Vagina (tissue), 2 donors: ENCODE measurements at places on chromosomes 4 and X.

DNA sequence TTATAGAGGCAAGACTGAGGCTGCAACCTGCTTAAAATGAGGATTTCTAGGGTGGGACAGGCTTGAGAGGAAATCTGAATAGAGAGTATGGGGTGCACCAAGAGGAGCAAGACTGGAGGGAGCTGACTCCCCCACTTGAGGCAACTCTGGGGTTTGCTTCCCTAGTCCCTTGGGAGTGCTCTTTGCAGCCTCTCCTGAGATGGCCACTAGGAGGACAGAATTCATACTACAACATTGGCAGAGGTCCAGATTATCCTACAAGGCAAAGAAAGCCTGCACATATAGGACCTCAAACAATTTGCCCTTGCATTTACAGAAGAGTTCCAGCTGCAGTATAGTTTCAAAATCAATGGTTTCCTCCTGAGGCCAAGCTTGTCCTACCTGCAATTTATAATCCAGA, 830.9 kb downstream of the TECRL start:
- no peak for DNase-seq

DNA sequence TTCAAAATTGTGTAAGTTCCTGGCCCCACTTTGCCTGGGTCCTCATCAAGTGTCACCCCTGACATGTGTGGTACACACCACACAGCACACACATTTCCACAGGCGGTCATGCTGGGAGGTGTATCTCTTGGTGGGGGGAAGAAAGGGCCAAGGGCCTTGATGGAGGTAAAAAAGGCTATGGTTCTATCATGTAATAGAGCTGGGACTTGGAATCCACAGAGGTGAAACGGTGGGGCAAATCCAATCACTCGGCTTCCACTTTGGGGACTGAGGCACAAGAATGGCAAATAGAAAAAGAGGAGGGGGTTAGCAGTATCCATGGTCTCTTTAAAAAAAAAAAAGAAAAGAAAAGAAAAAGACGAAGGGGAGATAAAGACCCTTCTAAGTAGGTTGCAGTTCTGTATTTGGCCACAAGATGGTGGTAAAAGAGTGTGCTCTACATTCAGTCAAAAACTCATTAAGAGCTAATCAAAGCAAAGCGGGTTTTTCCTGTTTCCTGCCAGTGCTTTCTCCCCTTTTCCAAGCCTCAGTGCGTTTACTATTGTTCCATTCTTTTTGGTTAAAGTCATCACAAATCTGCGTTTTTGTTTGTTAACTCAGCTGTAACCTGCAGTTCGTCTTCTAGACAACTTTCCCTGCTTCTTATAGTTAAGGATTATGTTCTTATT, 37.0 kb upstream of the ATP6AP2 start:
- DNase-seq, result no peak

DNA sequence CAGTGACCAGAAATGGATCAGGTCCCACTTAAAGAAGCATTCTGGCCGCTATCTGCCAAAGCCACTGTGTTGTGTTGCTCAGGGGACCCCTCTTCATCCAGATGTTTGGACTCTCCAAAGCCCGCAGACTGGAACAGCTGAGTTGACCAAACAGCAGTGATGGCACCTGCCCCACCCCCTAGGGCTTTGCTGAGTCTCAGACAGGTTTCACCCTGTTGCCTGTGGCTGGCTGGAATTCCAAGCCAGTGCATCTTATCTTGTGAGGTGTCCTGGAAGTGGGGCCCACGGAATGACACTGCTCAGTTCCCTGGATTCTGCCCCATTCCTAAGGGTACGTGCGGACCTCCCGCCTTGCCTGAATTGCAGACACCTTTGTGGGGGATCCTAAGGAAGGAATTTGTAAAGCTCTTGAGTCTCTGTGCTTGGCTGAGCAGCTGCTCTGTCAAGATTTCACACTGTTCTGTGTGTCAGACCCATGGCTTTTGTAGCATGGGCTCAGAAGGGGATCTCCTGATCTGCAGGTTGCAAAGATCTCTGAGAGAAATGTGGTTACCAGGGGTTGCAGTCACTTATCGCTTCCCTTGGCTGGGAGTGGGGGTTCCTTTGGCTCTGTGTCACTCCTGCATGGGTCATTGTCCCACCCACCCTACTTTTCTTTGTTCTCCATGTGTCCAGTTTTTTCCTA, 1707.9 kb upstream of the PCDH10 start:
- no peak for DNase-seq

DNA sequence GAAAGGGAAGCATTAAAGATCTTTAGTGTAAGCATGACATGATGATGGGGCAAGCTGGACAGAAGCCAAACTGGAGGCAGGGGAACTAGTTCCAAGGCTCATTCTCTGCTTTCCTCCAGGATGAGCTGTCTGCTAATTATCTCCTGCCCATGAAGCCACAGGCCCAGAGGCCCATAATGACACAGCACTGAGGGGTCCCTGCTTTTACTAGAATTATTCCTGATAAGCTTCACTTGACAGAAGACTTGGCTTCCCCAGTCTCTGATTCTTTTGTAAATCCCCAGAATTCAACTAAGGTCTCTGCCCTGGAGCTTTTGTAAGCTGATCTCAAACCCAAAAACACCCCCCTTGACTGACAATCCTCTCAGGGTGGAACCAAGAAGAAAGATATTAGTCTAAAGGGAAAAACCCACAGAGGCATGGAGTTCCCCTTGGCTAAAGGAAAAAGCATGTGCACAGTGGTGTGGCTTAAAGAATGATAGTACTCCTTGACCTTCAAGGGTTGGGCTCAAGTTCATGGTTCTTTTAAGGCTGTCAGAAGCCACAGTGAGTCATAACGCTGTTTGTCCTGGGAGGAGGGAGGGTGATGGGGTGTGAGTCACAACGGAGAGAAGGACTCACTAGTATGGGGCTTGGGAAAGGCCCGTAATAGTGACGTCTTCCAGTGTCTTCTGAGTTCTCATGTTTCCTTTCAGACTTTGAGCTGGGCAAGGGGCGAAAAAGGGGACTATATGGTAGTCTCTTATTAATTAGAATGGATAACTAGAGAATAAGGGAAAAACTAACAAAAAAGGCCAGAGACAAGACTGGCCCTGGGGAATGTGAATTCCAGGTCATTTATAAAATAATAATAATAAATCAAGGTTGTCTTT, 146.0 kb upstream of the CPEB2 start:
- no peak for DNase-seq

- DNase-seq, result no peak
These were observed at the start of gene NRK for GRCh38 chrX:105822138-105823091. TSS of gene NRK (plus strand) at chrX:105822539. CDS start at chrX:105822846, 307 bp downstream.

DNA sequence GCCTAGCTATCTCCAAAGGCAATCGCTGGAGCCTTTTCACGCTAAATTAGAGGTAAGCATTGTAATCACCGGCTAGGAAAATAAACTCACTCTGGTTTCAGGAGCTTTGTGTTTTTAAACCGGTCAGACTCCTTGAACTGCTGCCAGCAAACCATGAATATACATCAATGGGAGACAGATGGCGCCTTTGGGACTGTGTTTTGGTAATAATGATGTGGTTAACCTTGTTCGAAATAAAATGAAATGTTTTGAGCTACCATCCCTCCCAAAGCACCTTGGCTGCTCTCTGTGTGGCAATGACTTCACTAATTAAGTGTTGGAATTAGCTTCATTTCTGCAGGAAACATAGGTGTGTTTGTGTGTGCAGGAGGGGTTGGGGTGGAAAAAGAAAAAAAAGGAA, 65.3 kb downstream of the CLNK start:
- no peak for DNase-seq

- no peak for DNase-seq
These were observed 113.7 kb upstream of the TBL1X start for GRCh38 chrX:9351126-9351525.

GRCh38 chr4:102564399-102565059, 63.4 kb downstream of the NFKB1 start:
- DNase-seq, result no peak

DNA sequence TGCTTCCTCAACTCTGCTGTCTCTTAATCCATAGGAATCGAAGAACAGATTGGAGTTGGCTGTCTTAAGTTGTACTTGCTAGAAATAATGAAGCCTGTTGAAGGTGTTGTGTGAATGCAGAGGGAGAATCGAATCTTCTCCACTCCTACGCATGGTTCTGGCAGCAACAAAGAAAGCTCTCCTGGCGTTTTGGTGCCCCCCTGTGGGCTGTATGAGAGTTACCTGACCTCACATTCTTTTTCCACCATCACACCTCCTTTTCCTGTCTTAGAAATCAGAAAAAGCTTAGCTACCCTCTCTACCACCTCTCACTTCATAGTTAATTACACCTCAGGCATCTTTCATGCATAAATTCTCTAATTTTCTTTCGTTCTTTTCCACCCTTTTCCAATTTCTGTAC, 16.3 kb downstream of the KLF8 start:
- DNase-seq, result no peak

DNA sequence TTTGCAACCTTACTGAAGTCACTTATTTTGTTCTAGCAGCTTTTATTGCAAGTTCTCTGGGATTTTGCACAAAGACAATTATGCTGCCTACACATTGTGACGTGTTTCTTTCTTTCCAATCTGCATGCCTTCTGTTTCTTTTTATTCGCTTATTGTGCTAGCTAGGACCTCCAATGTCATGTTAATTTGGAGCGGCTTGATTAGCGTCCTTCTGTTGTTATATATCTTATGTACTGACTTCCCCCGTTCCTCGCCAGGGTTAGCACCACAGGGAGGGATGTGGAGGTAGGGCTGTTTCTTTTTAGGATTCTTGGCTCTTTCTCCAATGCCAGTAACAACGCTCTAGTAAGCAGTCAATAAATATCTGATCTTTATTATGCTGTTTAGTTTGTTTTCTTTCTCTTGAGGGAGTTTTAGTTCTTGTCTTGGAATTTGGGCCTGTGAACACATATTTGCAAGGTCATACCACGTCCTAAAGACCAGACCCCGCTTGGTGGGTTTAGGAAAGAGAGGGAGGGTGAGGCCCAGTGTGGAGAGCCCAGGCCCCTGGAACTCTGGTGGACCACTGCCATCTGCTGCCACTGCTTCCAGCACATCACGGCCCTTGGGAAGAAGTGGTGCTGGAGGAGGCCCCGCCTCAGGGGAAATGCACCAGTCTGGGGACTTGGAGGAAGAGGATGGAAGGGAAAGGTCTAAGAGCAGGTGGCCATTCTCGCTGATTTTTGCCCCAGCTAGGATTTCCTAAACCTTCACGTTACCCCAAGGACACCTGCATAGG, 129.1 kb downstream of the TRIML1 start:
- no peak for DNase-seq

DNA sequence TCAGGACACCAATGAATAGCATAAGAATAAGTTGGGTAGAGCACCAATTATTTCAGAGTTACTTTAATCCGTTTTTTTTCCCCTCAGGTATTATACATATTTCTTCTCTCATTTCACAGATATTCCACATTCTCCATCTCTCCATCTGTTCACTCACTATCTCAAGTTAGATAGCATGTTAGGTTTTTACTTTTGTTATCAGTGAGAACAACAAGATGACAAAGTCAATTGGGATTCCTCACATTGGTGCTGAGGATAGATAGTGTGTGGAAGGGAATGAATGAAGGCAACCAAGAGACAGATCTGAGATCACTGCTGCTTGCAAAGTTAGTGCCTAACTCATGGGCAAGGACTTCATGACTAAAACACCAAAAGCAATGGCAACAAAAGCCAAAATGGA, 112.0 kb upstream of the ETNPPL start:
- no peak for DNase-seq

DNA sequence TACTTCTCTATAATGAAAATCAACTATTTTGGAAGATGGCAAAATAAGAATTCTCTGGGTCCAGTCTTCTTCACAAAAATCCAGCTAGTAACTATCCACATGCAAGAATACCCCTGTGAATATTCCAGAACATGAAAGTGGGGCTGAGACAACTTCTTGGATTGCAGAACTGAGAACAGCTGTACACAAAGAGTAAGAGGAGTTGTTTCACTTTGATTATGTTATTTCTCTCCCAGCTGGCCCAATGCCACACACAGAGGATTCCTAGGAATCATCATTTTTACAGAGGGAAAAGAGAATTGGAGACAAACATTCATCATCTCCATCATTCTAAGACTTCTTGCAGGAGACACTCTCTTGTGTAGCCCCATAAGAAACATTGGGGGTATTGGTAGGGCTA, 782.2 kb upstream of the LCORL start:
- DNase-seq, result no peak

DNA sequence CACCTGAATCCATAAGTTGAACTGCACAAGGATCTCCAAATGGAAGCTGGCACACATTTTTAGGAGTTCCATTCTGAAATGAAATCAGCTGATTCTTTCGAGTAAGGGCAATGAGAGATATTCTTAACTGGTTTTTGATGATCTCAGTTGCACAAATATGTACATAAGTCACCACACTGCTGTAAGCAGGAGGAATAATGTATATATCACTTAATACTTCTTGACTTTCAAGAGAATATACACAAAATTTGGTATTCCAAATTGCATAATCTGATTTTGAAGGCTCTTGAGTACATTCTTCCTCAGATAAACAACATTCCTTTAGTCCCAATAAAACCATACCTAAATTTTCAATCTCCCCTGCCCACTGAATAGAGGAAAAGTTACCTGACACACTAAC, 8.2 kb downstream of the FANCB start:
- DNase-seq, result no peak

DNA sequence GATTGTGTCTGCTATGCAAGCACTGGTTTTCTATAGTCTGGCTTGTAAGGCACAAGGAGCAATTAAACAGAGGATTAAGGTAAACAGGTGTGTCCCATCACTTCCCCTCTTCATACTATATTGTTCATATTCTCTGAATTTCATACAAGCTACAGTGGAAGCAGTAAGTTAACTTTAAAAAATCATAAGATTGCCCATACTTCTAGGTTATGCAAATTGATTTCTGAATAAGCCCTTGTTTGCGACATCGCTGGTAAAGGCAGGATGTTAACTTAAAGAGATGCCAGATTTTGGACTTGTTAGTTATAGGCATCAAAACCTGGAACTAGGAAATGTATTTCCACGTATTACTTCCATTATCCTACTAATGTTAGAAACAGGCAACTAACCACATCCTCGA, 1.0 kb upstream of the TMEM131L start:
- no peak for DNase-seq

DNA sequence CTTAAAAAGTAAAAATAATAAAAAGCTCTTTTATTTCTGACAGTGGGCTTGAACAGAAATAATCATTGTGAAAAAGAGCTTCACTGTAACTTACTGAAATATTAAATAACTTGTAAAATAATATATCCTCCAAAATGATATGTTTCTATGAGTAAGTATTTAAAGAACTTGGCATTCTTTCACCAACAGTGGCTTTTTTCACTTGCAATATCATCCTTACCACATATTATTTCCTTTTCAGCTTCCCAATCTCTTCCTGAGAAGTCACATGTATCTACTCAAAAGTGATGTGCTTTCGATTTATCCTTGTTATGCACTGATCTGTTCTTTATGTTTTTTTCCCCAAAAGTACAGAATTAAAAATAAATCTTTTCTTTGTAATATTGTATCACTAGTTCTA, 2.2 kb upstream of the PCDH18 start:
- DNase-seq, result no peak

GRCh38 chr4:143986180-143986579, 33.0 kb downstream of the GYPB start:
- no peak for DNase-seq

- DNase-seq, result no peak
These were observed 7.7 kb downstream of the ATP5ME start for GRCh38 chr4:666436-666810.
